ENCODE measurements at places on chromosomes 3 and 15.

DNA sequence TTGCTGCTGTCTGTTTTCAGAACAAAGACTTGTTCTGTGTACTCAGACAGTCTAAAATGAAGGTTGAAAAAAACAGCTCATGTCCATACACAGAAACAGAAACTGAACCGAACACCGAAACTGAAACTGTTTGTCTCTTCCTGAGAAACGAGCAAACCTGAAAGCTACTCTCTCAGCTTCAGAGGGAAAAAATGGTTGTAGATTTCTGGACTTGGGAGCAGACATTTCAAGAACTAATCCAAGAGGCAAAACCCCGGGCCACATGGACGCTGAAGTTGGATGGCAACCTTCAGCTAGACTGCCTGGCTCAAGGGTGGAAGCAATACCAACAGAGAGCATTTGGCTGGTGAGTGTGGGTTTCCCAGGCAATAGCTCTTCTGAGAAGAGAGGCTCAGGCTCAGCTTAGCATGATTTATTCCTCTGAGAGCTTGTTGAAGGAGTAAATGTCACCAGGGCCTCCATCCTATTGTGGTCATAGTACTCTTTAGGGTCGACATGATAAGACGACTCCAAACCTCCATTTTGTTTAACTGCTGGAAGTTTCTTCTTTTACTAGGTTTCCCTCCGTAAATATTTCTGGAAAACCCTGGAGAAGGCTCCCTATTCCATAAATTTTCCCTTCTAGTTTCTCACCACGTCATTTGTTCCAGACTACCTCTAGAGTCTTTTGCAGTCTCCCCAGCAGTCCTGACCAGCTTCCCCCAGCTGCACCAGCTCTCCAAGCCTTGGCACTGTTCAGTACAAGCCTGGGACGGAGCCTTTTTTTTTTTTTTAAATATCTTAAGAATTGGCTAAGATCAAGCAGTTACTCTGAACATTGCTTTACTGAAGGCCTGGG, at the start of gene RTP4:
Gene RTP4, plus strand, starts transcription at position 135 of the 838 bp plus-strand sequence. Its CDS starts 57 bp downstream, at position 192.
- H3K4me3 ChIP-seq: peak within 1 kb of the TSS; percentile 90
- H3K36me3 ChIP-seq: no peaks in the 10 kb centered on the region
- H3K27ac ChIP-seq: peak within 1 kb of the TSS; percentile 95
- H3K4me1 ChIP-seq: peaks cover 21% of the 10 kb centered on the region

DNA sequence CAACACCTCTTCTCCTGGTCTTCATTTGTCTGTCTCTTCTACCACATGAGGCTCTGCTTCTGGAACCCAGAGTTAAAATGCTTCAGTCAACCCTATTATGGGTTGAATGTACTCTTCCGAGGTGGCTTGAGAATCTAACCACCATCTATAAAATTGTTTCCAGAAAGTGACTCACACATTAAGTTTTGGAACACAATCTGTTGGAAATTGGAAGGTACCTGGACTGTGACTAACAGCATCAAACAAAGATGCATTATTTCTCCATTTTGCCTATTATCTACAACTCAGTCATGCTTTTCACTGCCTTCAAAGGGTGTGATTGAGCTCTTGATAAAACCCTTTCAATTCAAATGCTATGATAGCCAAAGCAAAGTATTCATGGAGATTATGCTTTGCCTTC, 499.0 kb upstream of the SEMA6D start:
- no peaks in the 10 kb centered on the region for H3K36me3 ChIP-seq
- H3K27me3 ChIP-seq: no peaks in the 10 kb centered on the region
- no peak overlapping the region for H3K27ac ChIP-seq
- no peaks in the 10 kb centered on the region for H3K4me1 ChIP-seq
- DNase-seq: no peak

DNA sequence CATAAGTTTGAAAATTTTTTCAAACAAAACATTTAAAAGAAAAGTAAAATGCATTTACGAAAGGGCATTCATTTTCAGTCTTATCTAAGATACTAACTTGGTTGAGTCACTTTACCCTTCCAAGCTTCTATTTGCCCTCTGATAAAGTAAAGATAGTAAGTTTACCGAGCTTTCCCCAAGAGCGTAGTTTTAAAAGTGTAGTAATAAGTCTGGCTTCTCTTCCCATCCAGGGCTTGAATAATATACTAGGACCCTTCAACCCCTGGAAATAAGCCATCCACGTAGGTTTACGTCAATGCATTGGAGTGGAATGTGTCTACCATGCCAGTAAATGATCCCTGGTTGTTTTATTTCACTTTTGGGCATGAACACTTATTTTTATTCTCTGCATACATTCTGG, 608.3 kb downstream of the NTRK3 start:
- no peaks in the 10 kb centered on the region for H3K27me3 ChIP-seq
- no peaks in the 10 kb centered on the region for H3K36me3 ChIP-seq
- no peak for DNase-seq
- H3K4me3 ChIP-seq: no peak overlapping the region
- no peak overlapping the region for H3K27ac ChIP-seq

DNA sequence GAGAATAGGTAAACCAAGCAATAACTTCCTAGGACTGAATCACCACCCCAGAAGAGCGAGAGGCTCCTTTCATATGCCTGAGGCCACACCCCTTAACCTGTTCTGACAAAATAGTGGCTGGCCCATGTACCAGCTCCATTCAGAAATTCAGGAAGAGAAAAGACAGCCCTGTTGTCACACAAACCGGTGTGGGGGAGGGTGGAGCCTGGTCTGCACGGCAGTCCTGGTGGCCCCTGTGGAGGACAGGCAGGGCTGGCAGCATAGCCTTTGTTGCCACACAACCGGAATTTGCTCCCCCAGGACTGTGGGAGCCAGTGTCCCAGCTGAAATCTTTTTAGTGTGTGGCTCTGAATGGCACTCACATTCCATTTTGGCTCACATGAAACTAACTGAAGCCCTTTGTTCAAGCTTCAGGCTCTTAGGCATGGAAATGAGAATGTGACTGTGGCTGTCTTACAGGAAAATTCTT, 23.8 kb downstream of the RLBP1 start:
- H3K4me3 ChIP-seq: no peak overlapping the region
- H3K27ac ChIP-seq: no peak overlapping the region
- no peak for DNase-seq
- no peaks in the 10 kb centered on the region for H3K27me3 ChIP-seq
- H3K36me3 ChIP-seq: peaks cover 18% of the 10 kb centered on the region

GRCh38 chr15:31369727-31370126, 43.1 kb downstream of the KLF13 start:
- H3K27ac ChIP-seq: peak overlapping the region; percentile 37
- peaks cover 19% of the 10 kb centered on the region for H3K4me1 ChIP-seq
- no peaks in the 10 kb centered on the region for H3K27me3 ChIP-seq
- DNase-seq: no peak
- H3K36me3 ChIP-seq: peaks cover 3% of the 10 kb centered on the region
- no peak overlapping the region for H3K4me3 ChIP-seq

DNA sequence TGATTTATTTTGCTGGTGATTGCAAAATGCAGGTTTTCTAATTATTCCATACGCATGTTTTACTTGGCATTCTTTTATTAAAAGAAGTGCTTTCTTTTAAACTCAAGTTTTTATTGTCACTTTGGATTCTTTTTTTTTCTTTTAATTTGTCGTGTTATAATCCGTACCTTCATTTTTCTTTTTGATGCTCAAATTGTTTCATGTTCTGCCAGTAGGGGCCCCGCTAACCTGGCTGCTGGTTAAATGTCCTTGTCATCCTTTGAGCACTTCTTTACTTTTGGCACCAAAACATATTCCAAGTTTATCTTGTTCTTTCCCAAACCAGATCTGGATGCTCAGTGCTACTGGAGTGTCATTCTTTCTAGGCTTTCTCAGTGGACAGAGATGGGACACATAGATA, 31.6 kb downstream of the MED12L start:
- no peaks in the 10 kb centered on the region for H3K4me1 ChIP-seq
- no peak overlapping the region for H3K27ac ChIP-seq
- no peaks in the 10 kb centered on the region for H3K27me3 ChIP-seq
- DNase-seq: no peak

- no peak overlapping the region for H3K27ac ChIP-seq
- H3K4me3 ChIP-seq: no peak overlapping the region
- DNase-seq: no peak
- peaks cover 44% of the 10 kb centered on the region for H3K4me1 ChIP-seq
- peaks cover 3% of the 10 kb centered on the region for H3K36me3 ChIP-seq
These were observed 43.9 kb upstream of the SMAD3 start for GRCh38 chr15:67021455-67021854.

GRCh38 chr3:98056035-98056434, 20.9 kb upstream of the GABRR3 start:
- no peak overlapping the region for H3K27ac ChIP-seq
- no peaks in the 10 kb centered on the region for H3K4me1 ChIP-seq
- no peak overlapping the region for H3K4me3 ChIP-seq
- no peaks in the 10 kb centered on the region for H3K27me3 ChIP-seq

GRCh38 chr3:150265305-150265704, 142.8 kb upstream of the TSC22D2 start:
- H3K27ac ChIP-seq: no peak overlapping the region
- DNase-seq: no peak
- no peak overlapping the region for H3K4me3 ChIP-seq
- no peaks in the 10 kb centered on the region for H3K27me3 ChIP-seq

Data from liver (tissue), 10 donors.